Airway epithelial cell (primary cell): ENCODE measurements at places on chromosomes 12 and 14. TPM values are rescaled to one million over a fixed set of nuclear protein-coding genes. Genes with fewer than 3 reads are reported as not detected.

SIRT4 gene
- 1.5 TPM in 2 replicates for total RNA-seq

PEBP1 gene
- total RNA-seq, result 297 and 327 TPM in 2 replicates

GYS2 gene
- not detected in 2 replicates for total RNA-seq

MMP19 gene
- total RNA-seq, result 1.1 and 1.2 TPM in 2 replicates

MON2 gene
- 17.9 and 23.4 TPM in 2 replicates for total RNA-seq

DEGS2 gene
- total RNA-seq, result 3.4 and 6.6 TPM in 2 replicates

SIX6 gene
- not detected in 2 replicates for total RNA-seq

CLEC4D gene
- total RNA-seq, result not detected in 2 replicates

AQP2 gene
- not detected in 2 replicates for total RNA-seq

MYF6 gene
- not detected in 2 replicates for total RNA-seq

INSM2 gene
- not detected in 2 replicates for total RNA-seq

KRT72 gene
- total RNA-seq, result not detected in 2 replicates

GARIN6 gene
- total RNA-seq, result not detected in 2 replicates

GLT8D2 gene
- 1.5 and 1.6 TPM in 2 replicates for total RNA-seq

DHRS7 gene
- 74.3 and 76.9 TPM in 2 replicates for total RNA-seq

KRT5 gene
- 10,625 and 11,680 TPM in 2 replicates for total RNA-seq

SLC17A8 gene
- not detected in 2 replicates for total RNA-seq

BICD1 gene
- total RNA-seq, result 5.1 and 5.9 TPM in 2 replicates

C3AR1 gene
- total RNA-seq, result not detected in 2 replicates

DACT1 gene
- total RNA-seq, result 0.21 TPM in 1 of 2 replicates, not detected in the other

HNF1A gene
- total RNA-seq, result not detected in 2 replicates

AMDHD1 gene
- total RNA-seq, result 0.07 TPM in 1 of 2 replicates, not detected in the other

GNB3 gene
- total RNA-seq, result 0.28 and 0.92 TPM in 2 replicates

POTEG gene
- total RNA-seq, result not detected in 2 replicates

KCNJ8 gene
- 0.14 and 0.33 TPM in 2 replicates for total RNA-seq

PZP gene
- total RNA-seq, result not detected in 2 replicates

COL2A1 gene
- 0.07 and 0.14 TPM in 2 replicates for total RNA-seq

CHURC1 gene
- total RNA-seq, result 41.6 and 70.0 TPM in 2 replicates

KCNC2 gene
- total RNA-seq, result not detected in 2 replicates

PIWIL1 gene
- total RNA-seq, result 0.07 TPM in 1 of 2 replicates, not detected in the other

BAG5 gene
- total RNA-seq, result 26.1 and 26.6 TPM in 2 replicates

ADAM20 gene
- total RNA-seq, result not detected in 2 replicates

LRRK2 gene
- 0.51 and 0.56 TPM in 2 replicates for total RNA-seq

FOXG1 gene
- not detected in 2 replicates for total RNA-seq

GALNT16 gene
- total RNA-seq, result 0.07 TPM in 1 of 2 replicates, not detected in the other

RNASE2 gene
- total RNA-seq, result not detected in 2 replicates

TMCC3 gene
- 6.0 and 7.6 TPM in 2 replicates for total RNA-seq

PAH gene
- total RNA-seq, result not detected in 2 replicates

PTPN21 gene
- 3.9 and 4.9 TPM in 2 replicates for total RNA-seq

VDR gene
- total RNA-seq, result 16.8 and 18.1 TPM in 2 replicates

ALDH6A1 gene
- 4.5 and 9.0 TPM in 2 replicates for total RNA-seq

TROAP gene
- 15.6 and 19.0 TPM in 2 replicates for total RNA-seq

SMCO2 gene
- total RNA-seq, result 0.56 TPM in 1 of 2 replicates, not detected in the other
